Urinary bladder (tissue), 4 donors: ENCODE measurements at places on chromosomes 1 and 21. TPM values are rescaled to one million over a fixed set of nuclear protein-coding genes. Genes with fewer than 3 reads are reported as not detected.
A peak's percentile ranks its signal among the peaks of the same experiment; 100 is the strongest.

Gene KLHDC8A
- total RNA-seq = 3.0 TPM

Gene CLDN14
- 0.16 TPM for total RNA-seq

DNA sequence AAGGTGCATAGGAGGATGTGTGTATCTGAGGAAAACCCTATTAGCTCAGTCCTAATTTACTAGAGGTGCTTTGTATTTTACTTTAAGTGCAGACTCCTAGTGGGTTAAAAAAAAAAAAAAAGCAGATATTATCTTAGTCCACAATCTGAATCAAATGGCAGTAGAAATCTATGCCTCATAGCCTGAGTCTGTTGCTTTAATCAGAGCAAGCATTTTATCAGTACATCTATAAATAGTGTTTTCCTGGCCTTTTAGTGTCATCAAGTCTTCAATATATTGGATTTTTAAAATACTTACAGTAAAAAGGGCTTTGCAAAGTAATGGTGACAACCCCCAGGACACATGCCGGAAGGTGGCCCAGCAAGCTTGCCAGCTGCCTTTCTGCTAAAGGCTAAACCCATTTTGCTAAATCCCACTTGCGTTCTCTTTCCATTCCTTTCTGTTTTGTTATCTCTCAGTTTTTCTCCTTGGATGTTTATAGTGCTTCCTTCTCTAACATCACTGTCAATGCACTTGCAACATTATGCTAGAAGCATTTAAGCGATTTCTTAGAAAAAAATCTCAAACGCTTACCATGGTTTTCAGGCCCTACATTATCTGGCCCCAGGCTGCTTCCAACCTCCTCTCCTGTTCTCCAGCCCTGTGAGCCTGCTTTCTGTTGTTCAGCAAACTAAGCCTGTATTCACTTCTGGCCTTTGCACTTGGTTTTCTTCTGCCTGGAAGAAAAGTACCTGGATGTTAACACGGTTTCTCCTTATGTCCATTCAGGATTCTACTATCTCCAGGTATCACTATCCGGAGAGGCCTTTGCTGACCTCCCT is 206.3 kb downstream of the PDE4B start:
- no peak for DNase-seq

DNA sequence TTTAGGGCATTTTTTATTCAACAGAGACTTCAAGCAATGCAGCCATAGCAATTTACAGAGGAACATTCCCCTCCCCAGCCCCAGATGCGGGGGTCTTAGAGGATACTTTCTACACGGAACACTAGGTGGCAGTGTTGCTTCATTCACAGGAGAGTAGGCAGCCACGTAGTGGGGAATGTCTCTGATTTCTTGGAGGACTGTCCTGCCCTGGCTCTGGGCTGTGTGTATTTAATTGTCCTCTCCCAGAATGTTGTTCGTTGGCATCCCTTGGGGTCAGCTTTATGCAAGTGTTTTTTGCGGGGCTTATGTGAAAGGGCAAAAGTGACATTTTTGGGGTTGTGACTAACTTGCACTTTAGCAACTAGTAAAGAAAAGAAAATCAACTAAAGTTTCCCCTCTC is 96.9 kb downstream of the PAPPA2 start:
- DNase-seq = peak; percentile 48

DNA sequence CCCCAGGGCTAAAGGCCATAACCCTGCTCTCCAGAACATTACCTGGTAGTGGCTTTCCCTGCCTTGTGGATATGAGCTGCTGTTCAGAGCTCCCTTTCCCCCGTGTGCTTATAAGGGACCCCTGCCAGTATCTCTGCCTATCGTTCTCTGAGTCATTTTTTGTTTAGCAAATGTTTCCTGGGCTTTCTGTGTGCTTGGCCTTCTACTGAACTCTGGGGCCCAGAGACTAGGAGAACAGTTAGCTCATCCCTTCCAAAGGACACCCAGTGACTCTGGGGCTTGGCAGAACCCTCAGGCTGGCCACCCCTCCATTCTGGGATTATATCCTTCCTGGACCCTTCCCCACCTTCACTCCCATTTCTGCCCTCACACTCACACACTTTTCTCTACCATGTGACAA is 80.8 kb upstream of the POU3F1 start:
- DNase-seq = peak; percentile 43

DNA sequence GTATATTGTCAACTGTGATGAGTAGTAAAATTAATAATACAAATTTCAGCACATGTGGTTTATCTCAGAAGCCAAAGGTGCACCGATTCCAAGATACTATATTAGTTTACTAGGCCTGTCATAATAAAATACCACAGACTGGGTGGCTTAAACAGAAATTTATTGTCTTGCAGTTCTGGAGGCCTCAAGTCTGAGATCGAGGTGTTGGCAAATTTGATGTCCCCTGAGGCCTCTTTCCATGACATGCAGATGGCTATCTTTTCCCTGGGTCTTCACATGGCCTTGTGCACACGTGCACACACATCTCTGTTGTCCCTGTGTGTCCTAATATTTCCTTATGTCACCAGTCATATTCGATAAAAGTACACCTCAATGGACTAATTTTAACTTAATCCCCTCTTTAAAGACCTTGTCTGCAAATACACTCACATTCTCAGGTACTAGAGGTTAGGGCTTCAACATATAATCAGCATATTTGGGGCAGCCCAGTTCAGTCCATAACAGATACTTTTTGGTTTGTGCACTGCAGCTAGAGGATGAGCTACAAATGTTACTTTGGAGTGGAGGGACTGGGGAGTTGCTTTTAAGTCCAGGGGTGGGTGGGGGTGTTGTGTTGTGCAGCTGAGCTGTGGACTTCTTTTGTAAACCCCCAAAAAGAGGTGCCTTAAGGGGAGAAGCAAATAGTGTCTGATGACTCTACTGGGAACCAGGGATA is 21.4 kb downstream of the TSNAX start:
- DNase-seq = no peak

GRCh38 chr1:88462488-88463261 is 221.4 kb upstream of the PKN2 start:
- no peak for DNase-seq

Gene LORICRIN
- total RNA-seq = not detected

Gene CLDN17
- total RNA-seq = not detected

Gene ANGPTL7
- 2.7 TPM for total RNA-seq

DNA sequence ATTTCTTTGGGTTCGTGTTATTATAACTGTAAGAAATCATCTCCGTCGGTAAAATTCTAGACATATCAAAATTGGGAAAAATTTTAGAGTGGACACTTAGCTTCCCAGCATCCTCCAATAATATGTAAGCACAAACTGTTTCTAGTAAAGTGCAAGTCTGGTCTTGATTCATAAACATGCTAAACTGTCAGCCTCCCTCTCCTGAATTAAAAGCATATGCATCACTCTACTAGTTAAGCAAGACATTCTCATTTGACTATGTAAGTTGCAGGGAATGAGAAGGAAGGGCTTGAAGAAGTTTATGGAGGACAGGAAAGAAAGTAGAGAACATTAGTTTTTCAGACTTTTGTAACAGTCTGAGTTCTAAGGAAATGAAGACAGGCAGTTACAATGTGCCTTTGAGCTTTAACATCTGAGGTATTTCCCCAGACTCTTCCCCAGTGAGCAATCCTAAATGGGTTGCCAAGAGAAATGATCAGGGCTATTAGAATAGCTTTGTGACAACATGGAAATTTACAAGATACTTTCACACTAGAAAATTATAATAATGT is 90.0 kb downstream of the TYW3 start:
- DNase-seq = no peak

DNA sequence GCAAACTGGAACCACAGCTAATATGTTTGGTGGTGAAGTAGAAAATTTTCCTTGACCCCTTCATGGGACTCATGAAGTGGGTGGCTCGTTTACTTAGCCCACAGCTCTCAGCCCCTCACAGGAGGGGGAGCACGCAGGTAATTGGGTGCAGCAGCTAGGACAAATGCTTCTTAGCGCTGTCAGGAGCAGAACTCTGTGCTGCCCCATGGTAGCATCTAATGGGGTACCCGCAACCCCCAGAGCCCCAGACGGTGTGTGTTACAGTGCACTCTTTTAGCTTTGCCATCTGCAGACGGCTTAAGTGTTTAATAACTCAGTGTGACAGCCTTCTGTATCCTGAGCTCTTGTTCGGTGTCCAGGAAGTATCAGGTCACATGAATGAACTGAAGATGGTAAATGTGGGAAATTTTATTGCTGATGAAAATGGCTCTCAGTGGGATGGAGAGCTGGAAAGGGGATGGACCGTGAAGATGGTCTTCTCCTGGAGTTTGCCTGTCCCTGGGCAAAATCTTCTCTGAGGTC is 189.6 kb upstream of the ZRANB2 start:
- DNase-seq = no peak

DNA sequence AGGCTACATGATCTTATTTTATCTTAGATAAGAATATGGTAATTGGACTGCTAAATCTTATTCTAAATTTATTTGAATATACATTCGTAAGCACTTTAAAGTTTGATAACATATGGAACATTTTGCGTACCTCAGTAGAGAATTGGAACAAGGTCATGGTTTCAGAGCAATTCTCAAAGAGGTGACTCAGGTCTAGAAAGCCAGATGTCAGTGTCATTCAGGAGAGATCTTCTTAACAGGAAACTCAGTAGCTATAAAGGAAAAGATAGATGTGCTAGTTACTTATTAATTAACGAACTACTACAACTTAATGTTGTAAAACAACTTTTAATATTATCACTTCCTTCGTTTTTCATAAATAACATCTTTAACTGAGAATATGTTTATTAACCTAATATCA is 142.5 kb downstream of the USP25 start:
- no peak for DNase-seq

DNA sequence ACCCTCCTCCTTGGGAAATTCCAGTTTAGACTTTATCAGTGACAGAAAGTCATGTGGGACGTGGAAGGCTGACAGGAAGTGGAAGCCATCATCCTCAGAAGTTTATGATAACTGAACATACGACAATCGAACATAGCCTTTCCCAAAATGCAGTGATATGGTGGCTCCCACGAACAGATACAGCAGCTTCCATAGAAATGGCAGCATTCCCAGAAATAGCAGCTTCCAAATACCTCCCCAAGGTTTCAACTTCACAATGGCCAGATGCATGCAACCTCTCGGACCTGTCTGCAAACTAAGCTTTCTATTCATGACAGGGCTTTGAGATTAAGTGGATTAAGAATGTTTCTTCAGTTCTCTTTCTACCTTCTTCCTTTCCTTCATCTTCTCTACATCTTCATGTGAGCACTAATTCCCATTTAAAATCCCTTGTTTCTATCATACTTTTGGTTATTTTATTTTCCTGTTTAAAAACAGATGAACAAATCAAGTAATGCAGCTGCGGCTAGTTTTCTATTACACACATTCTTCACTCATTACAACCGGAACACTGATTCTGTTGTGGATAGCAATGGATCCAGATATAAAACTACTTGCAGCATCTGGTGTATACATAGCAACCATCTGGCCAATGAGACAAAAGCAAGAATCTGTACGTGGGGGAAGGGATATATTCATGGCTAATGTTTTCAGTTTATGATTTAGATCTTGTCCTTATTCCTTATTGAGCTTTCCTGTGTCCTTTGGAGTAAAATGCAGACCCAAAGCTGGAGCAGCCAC is 304.8 kb downstream of the BRINP3 start:
- no peak for DNase-seq

GRCh38 chr1:23567629-23567995 is 8.3 kb upstream of the ID3 start:
- DNase-seq = no peak

DNA sequence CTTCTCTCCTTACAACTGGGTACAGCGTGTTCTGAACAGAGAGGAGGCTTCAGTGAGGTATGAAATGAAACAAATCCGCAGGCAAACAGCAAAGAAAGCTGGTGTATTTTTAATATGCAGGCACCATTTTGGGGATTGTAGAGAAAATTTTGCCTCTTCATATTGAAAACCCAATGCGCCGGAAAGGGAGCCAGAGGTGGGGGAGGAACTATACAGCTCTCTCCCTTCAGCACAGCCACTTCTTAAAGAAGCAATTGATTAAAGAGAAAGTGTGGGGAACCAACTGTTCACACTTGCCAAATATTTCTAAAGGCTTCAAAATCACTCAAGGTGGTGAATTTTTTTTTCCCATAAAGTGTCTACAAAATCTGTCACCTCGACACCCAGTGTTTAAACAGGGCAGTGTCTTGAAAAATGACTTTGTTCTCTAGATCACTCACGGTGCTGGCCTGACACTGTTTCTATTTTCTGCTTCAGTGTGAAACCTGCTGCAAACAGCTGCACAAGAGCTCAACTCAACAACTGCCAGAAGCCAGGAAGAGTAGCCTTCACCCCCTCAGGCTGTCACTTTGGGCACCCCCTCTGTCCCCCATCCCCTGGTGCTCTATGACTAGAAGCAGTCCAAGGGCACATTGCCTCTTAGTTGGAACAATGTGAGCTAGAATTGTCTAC is 123.8 kb upstream of the CTTNBP2NL start:
- DNase-seq = no peak
